Muscle of leg (tissue), 16 donors: ENCODE measurements at places on chromosomes 12 and 14.

- peaks cover 21% of the 10 kb centered on the region for H3K4me1 ChIP-seq
- DNase-seq: peak; percentile 16
- H3K27ac ChIP-seq: no peak overlapping the region
- no peaks in the 10 kb centered on the region for H3K36me3 ChIP-seq
Measured at GRCh38 chr12:67356380-67356774, 87.2 kb downstream of the CAND1 start.

GRCh38 chr12:16297521-16297920, 20.0 kb upstream of the SLC15A5 start:
- no peak for DNase-seq
- H3K27me3 ChIP-seq: no peaks in the 10 kb centered on the region
- H3K4me1 ChIP-seq: peaks cover 2% of the 10 kb centered on the region
- no peak overlapping the region for H3K4me3 ChIP-seq
- H3K36me3 ChIP-seq: no peaks in the 10 kb centered on the region

- no peak for DNase-seq
- peaks cover 7% of the 10 kb centered on the region for H3K4me1 ChIP-seq
Measured at GRCh38 chr12:103909811-103910210, 20.4 kb upstream of the HSP90B1 start.

DNA sequence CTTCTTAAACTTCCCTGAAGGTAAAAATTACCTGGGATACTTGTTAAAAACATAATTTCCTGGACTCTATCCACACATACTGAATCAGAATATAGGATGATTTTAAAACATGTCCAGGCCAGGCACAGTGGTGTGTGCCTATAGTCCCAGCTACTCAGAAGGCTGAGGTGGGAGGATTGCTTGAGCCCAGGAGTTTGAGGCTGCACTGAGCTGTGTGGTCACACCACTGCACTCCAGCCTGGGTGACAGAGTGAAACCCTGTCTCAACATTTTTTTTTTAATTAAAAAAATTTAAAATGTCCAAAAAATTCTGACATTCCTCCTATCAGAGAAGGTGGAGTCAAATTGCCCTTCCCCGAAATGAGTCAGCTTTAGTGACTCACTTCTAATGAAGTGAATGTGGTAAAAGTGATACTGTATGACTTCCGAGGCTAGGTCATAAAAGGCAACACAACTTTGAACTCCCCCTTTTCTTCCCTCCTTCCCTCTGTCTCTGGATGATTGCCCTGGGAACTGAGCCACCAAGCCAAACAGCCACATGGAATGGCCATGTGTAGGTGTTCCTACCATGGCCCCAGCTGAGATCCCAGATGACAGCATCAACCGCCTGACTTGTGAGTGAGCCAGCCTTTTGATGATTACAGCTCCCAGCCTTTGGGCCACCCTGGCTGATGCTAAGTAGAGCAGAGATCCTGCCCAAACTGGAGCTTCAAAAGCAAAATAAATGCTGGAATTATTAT, 36.3 kb downstream of the LIMA1 start:
- H3K36me3 ChIP-seq: peaks cover 21% of the 10 kb centered on the region
- peak overlapping the region; percentile 59 for H3K27ac ChIP-seq
- H3K4me3 ChIP-seq: no peak overlapping the region
- H3K27me3 ChIP-seq: no peaks in the 10 kb centered on the region
